Activated CD4-positive, alpha-beta T cell treated with anti-CD3 and anti-CD28 coated beads, Interleukin-2, amount 10 ng/mL, durations not matched to agents 7 days and 5 days (primary cell): ENCODE measurements at places on chromosomes 12 and 14.

- no peak for DNase-seq
These were observed 136.2 kb downstream of the ETV6 start for GRCh38 chr12:11785712-11786111.

DNA sequence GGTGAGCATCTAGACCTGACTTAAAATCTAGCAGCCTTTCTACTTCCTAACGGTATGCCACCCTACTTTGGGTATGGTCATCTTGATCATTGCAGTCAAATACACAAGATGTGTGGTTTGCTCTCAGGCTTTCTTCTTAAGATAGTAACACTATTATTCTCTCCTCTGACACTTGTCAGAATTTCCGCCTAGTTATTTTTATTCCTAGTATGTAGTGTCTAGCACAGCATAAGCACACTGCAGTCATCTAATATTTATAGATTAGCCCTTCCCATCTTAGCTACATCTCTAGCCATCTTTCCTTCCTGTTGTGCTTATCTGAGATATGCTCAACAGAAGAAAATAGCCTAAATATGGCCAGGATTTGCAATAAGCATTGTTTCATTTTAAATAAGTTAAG, 180.1 kb downstream of the C12orf50 start:
- DNase-seq: no peak

DNA sequence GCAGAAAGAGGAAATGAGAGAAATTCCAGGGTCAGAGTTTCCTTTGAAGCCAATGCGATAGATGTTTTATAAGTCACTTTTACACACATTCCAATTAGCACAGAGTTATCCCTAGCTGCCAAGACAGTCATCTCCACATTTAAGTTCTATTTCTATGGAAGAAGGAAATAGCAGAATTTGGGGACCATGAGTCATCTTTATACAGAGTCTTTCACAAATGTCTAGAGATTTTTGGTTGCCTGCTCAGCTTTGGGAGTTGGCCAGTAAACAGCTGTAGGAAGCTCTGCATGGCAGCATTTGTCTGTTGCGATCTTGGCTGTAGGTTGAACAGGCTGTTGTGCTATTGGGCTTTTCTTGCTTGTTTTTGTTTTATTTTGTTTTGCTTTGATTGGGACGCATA, 884.3 kb downstream of the GALC start:
- no peak for DNase-seq

GRCh38 chr12:2348482-2348852, 295.7 kb downstream of the CACNA1C start:
- DNase-seq: no peak

DNA sequence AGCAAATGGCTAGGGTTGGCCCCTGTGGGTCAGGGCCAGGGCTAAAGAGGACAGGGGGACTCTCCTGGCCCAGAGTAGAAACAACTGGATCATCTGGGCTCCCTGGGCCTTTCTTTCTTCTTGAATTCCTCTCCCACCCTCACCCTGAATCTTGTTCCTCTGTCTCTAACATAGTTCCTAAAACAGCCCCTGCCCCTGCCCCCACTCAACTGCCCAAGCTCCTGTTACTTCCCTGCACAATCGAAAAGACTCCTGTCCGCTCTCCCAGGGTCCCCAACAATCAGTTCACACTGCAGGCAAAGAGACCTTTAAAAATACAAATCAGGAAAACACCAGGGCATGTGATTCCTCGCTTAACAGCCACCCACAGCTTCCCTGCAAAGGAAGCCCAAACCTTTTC, 18.0 kb upstream of the ANKRD33 start:
- DNase-seq: no peak

- peak; percentile 11 for DNase-seq
These were observed 50.4 kb downstream of the GXYLT1 start for GRCh38 chr12:42094277-42094676.

DNA sequence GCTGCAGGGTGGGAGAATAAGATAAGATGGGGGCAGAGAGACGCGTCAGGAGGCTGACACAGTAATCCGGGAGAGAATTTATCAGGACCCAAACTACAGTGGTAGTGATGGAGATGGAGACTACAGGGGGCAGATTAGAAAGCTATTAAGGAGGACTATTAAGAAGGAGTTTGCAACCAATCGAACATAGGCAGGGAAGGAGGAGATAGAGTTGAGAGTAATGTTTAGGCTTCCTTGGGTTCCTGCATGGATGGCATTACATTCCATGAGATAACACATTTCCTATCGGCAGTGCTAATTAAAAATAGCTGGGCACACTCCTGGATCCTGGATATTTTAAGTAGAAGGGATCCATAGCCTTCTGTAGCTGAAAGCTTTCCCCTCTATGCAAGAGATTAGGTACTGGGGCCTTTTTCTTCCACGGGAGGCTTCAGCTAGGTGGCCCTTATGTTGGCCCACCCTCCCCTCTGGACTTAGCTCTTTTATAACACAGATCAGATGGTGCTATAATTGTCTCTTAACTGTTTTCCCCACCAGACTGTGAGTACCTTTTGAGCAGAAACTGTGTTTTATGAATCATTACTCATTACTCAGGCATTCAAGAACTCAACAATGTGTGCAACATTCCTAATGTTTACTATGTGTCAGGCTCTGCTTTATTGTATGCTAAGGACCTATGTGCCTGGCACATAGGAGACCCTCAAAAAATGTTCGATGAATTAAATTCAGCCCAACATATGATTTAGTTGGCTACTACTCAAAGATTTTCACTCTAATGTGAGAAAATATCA, 113.0 kb downstream of the RMST start:
- DNase-seq: no peak

GRCh38 chr12:118059341-118060191, 1.4 kb downstream of the WSB2 start:
- no peak for DNase-seq

GRCh38 chr14:28765831-28766468, 637 bp upstream of the FOXG1 start:
- DNase-seq: no peak

GRCh38 chr12:56521590-56522371, at the start of gene RBMS2:
TSS of gene RBMS2 (plus strand) at chr12:56521820. CDS start at chr12:56522024, 204 bp downstream.
- peak; percentile 58 for DNase-seq

- no peak for DNase-seq
These were observed 271.1 kb downstream of the RERGL start for GRCh38 chr12:17818931-17819330.

DNA sequence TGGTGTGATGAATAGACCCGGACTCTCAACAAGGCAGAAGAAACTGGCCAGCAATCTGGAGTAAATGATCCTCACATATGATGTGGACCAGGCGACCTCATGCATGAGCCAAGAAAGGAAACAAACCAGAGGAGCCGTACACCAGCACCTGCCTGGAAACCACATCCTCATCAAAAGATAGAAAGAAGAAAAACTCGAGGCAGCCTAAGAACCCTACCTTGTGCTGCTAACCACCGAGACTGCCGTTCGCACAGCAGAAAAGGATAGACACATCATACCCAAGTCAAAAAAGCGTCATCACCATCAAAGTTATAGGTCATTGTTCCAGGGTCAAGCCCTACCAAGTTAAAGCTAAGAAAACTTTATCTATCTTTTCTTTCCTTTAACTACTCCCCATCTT, 66.7 kb downstream of the RESF1 start:
- peak; percentile 73 for DNase-seq

DNA sequence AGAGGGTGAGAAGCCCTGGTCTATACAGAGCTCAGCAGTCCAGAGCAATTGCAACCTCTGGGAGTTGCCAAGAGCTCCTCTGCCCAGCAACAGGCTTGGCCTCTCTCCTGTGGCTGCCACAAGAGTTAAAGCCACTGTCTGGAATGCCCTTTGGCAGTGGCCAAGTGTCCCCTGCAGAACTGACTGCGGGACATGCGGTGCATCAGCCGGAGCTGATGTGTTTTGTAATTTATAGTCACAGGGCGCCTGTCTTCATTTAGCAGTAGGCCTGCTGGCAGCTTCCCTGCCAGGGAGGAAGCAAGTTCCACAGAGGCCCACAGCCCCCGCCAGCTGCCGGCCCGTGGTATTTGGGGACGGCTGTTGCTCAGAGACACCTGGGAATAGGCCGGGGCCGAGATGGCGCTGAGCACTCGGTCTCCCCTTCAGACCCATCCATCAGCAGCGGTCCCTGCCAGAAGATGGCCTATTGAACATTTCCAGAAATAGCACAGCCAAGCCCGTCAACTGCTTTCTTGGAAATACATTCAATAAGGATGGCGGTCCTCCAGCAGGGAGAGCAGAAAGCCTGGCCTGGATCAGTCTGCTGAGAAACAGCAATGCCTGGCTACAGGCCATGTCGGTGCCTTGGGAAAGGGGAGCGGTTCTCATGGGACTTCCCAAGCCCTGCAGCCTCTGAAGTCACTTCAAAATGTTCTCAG, 217.4 kb downstream of the CRADD start:
- no peak for DNase-seq

DNA sequence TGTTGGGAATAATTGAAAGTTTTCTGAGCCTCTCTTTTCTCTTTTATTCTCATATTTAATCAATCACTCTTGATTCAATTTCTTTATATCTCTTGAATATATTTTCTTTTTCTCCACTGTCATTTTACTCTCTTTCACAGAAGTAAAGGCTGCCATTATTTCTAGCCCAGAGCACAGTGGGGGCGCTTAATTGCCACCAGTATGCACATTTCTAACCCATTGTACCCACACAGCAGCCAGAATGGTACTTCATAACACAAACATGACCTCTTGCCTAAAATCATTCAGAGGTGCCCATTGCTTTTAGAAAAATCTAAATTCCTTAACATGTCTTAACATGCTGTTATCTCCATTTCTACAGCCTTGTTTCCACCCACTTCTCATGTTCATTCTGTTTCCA, 190.2 kb upstream of the LMO3 start:
- no peak for DNase-seq

DNA sequence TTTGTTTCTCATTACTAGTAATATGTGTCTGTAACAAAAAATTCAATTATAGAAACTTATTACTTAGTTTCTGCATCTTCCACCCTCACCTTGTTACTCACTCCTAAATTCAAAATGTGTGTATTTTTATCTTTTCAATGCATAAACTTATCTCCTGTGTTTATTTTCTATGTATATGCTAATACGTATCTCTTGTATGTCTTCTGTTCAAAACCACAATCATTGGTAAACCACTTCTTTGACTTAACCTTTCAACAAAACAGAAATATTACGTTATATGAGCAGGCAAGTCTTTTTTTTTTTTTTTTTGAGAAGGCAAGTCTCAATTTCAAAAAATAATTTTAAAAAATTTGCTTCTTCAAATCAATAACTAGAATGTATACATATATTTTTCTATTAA, 39.2 kb upstream of the RPH3A start:
- no peak for DNase-seq

DNA sequence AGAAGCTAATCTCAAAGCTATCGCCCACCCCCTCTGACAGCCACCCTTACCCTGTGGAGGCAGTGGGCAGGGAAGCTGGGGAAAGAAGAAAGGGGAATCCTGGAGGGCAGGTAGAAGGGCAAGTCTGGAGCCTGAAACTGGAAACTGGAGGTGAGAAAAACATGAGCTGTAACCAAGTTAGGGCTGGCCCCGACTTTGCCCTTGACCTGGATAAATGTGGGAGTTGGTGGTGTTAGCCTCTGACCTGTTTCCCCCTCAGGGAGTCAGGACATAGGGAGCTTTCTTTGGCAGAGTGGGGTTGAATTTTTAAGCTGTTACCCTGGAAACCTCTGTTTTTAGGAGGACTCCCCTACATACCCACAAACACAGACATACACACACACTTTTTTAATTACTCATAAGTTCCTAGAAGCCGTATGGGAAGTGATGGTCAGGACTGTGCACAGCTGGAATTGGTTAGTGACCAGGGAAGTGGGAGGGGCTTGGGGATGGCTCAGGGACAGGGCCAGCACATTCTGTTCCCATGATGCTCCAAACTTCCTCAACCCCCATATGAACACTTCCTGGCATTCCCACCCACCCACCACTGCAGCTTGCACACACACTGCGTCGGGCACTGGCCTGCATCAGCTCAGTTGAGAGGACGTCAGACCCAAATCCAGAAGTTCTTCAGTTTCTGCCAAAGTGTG, 5.0 kb upstream of the MMP19 start:
- no peak for DNase-seq

GRCh38 chr14:91912035-91912434, 35.5 kb downstream of the FBLN5 start:
- no peak for DNase-seq

DNA sequence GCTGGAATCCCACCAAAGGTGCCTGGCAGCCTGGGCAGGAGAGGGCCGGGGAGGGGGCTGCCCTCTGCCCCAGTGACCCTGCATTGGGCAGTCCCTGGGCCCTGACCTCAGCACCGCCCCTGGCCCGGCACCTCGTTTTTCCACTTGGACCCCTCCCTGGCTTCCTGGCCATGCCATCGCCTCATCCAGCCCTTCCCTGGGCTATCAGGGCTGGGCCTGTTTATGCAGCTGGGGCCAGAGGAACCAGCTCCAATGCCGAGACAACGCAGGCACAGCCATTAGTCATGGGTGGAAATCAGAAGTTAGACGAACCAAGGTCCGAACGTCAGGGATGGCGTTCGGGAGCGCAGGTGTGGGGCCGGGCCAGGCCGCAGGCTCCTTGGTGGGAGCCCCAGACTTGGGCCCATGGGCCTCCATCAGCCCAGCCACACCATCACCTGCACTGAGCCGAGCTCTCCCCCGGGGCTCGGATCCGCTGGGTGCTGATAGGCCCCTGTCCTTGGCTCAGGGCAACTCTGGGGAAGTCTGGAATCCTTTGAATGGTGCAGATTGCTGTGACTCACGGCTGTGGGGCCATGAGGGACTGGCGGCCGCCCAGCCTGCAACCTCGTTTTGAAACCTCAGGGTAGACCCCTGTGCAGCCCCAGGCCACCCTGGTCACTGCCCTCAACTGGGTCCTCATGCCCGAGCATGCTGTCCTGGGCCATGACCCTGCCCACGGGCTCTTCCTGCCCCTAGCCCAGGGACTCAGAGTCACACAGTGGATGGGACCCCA, 169.4 kb downstream of the KIF26A start:
- no peak for DNase-seq

- DNase-seq: no peak
These were observed 88.1 kb upstream of the WSCD2 start for GRCh38 chr12:108040947-108041346.

GRCh38 chr12:47992776-47993175, 11.5 kb downstream of the COL2A1 start:
- no peak for DNase-seq

DNA sequence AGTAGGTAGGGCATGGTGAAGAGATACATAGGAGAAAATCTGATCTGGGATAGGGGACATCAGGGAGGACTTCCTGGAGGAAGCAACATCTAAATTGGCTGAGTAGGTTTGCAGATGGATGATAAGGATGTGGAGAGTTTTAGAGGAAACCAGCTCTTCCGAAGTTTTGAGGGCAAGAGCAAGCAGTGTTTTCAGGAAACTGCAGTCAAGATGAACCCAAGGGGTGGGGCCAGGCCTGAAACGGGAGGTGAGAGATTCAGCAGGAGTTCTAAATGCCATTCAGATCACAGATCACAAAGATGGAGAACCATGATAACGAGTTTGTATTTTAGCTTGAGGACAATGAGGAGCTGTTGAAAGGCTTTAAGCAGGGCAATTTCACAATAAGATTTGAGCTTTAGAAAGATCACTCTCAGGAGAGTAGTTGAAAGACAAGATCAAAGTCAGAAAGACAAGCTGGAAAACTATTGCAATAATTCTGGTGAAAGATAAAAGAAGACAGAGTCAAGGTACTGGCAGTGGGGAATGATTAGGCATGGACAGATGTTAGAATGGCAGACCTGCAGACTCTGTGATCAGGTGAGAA, 70.1 kb upstream of the PLXNC1 start:
- DNase-seq: no peak

- DNase-seq: no peak
These were observed 75.3 kb downstream of the SRGAP1 start for GRCh38 chr12:63919756-63920155.

GRCh38 chr12:44847403-44847802, 28.7 kb downstream of the NELL2 start:
- no peak for DNase-seq
